Sigmoid colon (tissue), 7 donors: ENCODE measurements at places on chromosomes 12 and 14. TPM values are rescaled to one million over a fixed set of nuclear protein-coding genes. Genes with fewer than 3 reads are reported as not detected.
A peak's percentile ranks its signal among the peaks of the same experiment; 100 is the strongest.

DNA sequence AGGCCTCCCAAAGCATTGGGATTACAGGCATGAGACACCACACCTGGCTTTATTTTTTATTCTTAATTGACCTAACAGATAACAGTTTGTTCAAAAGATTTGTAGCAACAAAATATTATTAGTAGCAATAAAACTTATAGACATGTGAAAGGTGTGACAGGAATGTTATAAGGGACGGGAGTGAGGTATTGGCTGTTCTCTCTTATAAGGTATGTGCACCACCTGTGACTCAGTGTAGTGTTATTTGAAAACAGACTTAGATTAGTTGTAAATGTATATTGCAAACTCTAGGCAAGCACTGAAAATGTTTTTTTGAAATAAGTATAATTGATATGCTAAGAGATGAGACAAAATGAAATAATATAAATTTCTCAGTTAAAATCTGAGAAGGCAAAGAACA, 57.8 kb downstream of the KLRG1 start:
- no peak for DNase-seq

- DNase-seq = peak; percentile 52
These were observed 38.3 kb upstream of the DYNC1H1 start for GRCh38 chr14:101926085-101926484.

- no peak for DNase-seq
These were observed 1049.6 kb downstream of the TRHDE start for GRCh38 chr12:73321776-73322175.

The NEUROD4 gene
- not detected for total RNA-seq

The SMCO2 gene
- total RNA-seq = not detected

DNA sequence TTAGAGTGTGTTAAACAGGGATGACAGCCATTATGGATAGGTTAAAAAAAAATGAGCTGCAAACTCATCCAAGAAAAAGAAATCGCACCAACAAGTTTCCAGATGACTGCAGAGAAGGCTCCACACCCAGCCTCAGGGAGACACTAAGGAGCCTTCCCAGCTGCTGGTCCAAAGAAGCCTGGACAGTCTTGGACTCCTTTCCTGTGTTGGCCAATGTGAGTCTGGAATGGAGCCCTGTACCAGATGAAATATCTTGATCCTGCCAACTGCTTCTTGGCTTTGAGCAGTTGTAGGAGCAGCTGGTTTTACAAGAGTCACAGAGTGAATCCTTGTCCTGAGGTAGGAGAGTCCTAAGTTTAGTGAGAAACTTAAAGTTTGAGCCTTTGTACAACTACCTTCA, 44.5 kb downstream of the SLC38A1 start:
- peak; percentile 93 for DNase-seq

The STXBP6 gene
- total RNA-seq = 14.3 TPM

The GPR132 gene
- 1.8 TPM for total RNA-seq

The TNFAIP2 gene
- total RNA-seq = 21.2 TPM

GRCh38 chr12:120067084-120067869, 49.3 kb downstream of the RAB35 start:
- no peak for DNase-seq

The GTF2H3 gene
- total RNA-seq = 16.4 TPM

DNA sequence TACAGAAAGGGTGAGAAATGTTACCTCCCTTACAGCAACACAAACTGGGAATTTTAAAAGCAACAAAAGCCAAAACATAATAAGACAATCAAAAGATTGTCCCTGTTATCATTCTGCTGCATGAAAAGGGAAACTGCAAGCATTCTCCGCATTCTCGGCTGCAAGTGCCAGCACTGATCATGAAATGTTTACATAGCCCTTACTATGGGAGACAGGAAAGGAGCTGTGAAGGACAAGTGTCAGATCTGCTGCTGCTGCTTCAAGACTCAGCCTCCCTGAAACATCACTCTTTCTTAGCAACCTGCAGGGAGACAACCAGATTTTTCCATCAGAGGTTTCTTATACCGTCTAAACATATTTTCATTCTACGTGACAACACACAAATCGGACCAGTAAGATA, 20.1 kb downstream of the DENND5B start:
- DNase-seq = no peak

The FAIM2 gene
- 12.8 TPM for total RNA-seq

- no peak for DNase-seq
These were observed 212.9 kb upstream of the CRY1 start for GRCh38 chr12:107306141-107306659.

The SLC7A8 gene
- total RNA-seq = 19.7 TPM

- DNase-seq = no peak
These were observed 6.3 kb upstream of the ART4 start for GRCh38 chr12:14849661-14850060.

GRCh38 chr14:102138535-102138934, 1.2 kb upstream of the WDR20 start:
- no peak for DNase-seq

- DNase-seq = no peak
These were observed 39.5 kb downstream of the PRMT8 start for GRCh38 chr12:3530548-3530947.

The TC2N gene
- total RNA-seq = 48.2 TPM

The OR4L1 gene
- not detected for total RNA-seq

The KLRB1 gene
- total RNA-seq = 1.1 TPM

DNA sequence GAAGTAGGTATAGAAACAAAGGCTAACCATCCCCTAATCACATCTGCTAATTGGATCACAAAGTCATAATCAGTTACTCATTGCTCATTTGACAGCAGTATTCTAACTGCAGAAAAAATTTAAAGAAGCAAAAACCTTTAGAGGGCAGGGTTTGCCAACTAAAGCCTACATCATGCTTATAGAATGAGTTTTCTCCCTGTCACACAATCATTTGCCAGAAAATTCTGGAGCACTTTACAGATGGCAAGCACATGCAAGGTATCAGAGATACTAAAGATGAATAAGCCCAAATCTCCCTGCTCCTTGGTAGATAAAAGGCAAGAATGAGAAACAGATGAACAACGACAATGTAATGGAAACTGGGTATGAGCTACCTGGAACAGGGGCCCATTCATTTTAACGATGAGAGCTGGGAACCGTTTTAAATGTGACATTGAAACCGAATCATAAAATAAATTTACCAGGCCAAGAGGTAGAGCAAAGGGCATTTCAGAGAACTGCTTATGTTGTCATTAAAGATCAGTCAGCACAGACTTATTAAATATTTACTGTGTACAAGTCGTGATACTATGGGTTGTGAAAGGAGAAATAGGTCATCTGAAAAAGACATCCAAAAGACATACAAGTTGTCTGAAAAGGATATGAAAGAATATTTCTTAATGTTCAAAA, 211.4 kb upstream of the ABCD2 start:
- no peak for DNase-seq
